Stimulated activated CD4-positive, alpha-beta T cell treated with anti-CD3 and anti-CD28 coated beads, Interleukin-1b, Interleukin-23, amount 100 ng/mL, for 1 hour (primary cell): ENCODE measurements at places on chromosomes 4 and X.

- DNase-seq: no peak
Observed at GRCh38 chr4:138945401-138945800, 70.2 kb upstream of the NOCT start.

GRCh38 chr4:53671757-53672156 lies 80.5 kb upstream of the LNX1 start:
- no peak for DNase-seq

GRCh38 chrX:11130136-11130535 lies 19.0 kb downstream of the HCCS start:
- no peak for DNase-seq

DNA sequence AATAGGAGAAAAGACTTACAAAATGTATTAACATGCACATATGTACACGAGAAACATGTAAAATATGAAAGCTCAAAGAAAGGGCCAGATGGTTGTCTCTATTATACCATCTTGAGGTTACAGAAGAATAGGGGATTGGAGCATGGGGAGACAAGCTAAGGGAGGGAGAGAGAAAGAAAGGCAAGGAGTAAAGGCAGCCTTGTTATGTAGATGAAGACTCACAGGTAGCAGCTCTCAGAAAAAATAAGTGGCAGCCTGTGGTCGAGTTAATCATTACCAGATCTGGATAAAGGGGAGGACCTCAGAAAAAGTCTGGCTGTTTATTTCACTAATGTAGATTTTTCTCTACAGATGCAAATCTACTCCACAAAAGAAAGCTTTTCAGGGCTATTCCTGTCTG lies 26.6 kb upstream of the PPP1R2C start:
- no peak for DNase-seq

- DNase-seq: no peak
Observed at GRCh38 chr4:54400802-54401201, 171.7 kb downstream of the PDGFRA start.

DNA sequence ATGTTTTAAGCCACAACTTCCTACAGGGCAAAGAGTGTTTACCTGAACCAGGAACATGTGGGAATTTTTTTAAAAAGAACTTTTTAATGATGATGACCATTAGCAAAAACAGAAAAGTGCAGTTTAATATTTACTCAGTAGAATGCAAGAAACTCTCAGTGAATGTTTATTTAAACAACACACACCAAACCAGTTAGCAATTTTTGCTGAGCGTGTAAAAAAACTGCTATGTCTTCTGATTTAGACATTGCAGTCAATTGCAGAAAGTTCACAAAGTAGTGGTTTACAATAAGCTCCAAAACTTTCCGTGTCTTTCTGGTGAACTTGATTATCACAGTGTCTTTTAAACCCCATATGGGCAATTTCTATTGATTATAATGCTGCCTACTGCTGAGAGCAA lies 273.7 kb upstream of the DIAPH2 start:
- DNase-seq: no peak

- DNase-seq: no peak
Observed at GRCh38 chr4:4347585-4347984, 39.3 kb upstream of the NSG1 start.

- DNase-seq: no peak
Observed at GRCh38 chrX:68935362-68935761, 106.5 kb downstream of the EFNB1 start.

- no peak for DNase-seq
Observed at GRCh38 chr4:120520761-120521160, 401.8 kb downstream of the PRDM5 start.

DNA sequence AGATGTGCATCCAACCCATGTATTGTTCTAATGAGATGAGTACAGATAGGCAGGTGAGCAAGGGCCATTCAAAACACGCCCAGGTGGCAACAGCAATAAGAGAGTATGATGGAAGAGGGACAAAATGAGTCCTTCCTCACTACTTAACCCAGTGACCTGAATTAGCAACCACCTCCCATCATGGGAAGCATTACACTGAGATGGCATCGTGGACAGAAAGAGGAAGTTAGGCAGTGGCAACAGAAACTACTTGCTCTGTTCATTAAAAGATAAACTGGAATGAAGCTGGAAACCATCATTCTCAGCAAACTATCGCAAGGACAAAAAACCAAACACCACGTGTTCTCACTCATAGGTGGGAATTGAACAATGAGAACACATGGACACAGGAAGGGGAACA lies 17.2 kb downstream of the RXFP1 start:
- no peak for DNase-seq

- no peak for DNase-seq
Observed at GRCh38 chr4:15855804-15856475, 77.8 kb downstream of the CD38 start.

GRCh38 chrX:130563476-130563875 lies 161.7 kb downstream of the RBMX2 start:
- DNase-seq: no peak

DNA sequence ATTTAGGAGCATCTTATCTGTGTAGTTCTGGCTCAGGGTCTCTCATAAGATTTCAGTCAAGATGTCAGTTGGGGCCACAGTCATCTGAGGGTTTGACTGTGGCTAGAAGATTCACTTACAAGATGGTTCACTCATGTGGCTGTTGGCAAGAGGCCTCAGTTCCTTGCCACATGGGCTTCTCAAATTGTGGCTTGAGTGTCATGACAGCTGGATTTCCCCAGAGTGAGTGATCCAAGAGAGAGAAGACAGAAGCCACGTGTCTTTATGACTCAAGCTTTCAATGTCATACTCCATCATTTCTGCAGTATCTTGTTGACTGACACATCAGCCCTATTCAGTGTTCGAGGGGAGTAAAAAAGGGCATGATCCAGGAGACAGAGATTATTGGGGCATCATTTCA lies 131.3 kb upstream of the AP1S2 start:
- no peak for DNase-seq

DNA sequence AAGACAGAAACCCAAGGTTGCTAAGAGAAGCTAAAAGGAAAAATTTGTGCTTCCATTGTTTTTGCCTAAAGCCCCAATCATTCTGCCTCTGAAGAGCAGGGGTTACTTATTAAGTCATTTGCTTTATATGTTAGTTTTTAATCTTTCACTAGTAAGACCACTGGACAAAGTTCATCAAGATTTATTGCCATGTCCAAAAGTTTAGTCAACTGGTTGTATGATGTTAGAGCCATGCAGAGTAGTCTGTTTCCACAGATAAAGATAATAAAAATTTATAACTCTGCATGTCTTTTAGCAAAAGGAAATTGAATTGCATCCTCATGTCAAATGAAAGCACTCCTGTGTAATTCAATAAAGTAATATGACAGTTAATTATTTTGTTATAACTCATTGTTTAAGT lies 75.8 kb upstream of the PRKG2 start:
- no peak for DNase-seq

DNA sequence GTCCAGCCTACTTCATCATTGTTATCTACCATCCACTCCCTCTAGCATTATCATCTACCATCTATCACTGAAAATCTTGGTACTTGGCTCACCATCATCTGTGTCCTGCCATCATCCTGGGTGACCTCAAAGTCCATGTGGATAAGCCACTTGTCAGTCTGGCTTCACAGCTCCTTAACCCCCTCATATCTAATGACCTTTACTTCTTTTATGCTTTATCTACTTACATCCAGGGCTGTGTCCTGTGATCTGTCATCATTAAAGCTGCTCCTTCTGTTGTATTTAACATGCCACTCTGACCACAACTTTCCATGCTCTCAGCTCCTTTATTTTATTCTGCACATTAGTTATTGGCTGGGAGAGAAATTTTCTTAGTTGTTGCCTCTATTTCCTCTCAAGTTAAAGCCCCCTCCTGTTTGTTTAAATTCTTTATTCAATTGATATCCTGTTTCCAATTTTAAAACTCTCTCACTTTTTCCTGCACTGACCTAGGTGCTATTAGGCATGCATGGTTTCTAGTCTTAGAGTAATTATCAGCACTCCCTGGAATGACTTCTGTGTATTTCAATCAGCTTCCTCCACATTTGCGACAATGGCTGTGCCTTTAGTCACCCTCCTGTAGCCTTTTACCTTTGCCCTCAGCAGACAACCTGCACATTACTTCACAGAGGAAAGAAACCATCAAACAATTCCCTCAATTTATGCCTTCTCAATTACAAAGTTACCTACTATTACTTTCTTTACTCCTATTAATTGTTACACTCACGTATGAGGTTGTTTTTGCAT lies 8.1 kb upstream of the FABP2 start:
- no peak for DNase-seq

GRCh38 chr4:19905024-19905423 lies 346.7 kb upstream of the SLIT2 start:
- DNase-seq: no peak

- DNase-seq: no peak
Observed at GRCh38 chrX:17443556-17443955, 68.6 kb downstream of the NHS start.

DNA sequence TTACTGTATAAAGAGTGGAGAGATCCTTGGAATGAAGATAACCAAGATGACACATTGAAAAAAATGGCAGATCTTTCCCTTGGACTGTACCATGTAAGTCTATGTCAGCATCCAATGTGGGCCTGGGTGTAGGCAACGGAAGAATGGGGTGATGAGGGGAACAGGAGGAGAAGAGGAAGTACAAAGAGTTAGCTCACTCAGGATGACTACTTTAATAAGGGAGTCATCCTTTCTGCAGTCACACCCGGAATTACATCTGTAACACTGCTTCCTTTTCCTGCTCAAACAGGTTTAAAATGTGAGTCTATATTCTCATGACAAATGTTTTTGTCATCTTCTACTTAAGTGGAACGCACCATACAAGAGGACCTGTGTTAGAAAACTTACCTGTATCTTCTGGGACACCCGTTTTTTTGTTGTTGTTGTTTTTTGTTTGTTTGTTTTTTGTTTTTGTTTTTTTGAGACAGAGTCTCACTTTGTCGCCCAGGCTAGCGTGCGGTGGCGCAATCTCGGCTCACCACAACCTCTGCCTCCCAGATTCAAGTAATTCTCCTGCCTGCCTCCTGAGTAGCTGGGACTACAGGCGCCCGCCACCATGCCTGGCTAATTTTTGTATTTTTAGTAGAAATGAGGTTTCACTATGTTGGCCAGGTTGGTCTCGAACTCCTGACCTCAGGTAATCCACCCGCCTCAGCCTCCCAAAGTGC lies 18.0 kb downstream of the HPSE start:
- DNase-seq: no peak
